Kidney (tissue), 22 donors: ENCODE measurements at places on chromosomes 16 and 17. TPM values are rescaled to one million over a fixed set of nuclear protein-coding genes. Genes with fewer than 3 reads are reported as not detected.
A peak's percentile ranks its signal among the peaks of the same experiment; 100 is the strongest.

DNA sequence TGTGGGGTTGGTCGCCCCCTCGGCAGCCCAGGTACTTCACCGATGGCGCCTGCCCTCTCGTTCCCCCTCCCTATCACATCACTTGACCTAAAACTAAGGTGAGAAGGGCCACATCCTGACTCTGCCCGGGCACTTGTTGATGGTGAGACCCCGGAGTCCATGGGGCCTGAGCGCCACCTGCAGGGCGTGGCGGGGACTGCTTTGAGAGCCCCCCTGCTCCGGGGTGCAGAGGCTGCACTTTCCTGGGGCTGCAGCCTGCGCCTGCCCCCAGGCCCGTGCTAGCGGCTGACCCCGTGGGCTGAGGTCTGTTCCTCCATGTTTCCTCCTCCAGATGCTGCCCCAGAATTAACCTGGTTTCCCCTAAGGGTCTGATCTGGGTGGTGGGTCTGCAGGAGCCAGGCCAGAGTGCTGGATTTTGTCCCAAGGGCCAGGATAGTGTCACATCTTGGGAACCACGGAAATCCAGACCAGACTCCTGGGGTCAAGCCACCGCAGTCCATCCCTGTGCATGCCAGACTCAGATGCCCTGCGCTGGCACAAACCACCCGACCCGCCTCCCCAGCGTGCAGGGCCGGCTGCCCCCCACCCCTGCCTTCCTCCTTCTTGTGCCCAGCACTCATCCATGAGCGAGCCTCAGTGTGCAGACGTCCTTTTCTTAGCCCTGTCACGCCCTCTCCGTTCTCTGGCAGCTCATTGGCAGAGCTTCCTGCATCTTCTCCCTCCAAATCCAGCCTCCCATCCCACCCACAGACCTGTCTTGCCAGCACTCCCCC lies 2.7 kb downstream of the NDUFAF8 start:
- H3K36me3 ChIP-seq: no peaks in the 10 kb centered on the region
- no peak overlapping the region for H3K27ac ChIP-seq

Gene LRRC37A
- total RNA-seq: 3.1 TPM

GRCh38 chr17:78281249-78281845 lies 49.9 kb downstream of the TMEM235 start:
- H3K27me3 ChIP-seq: no peaks in the 10 kb centered on the region
- H3K4me3 ChIP-seq: no peak overlapping the region
- H3K36me3 ChIP-seq: no peaks in the 10 kb centered on the region
- H3K4me1 ChIP-seq: no peaks in the 10 kb centered on the region
- H3K27ac ChIP-seq: no peak overlapping the region

Gene CEP295NL
- total RNA-seq: 3.6 TPM

- no peak overlapping the region for H3K4me3 ChIP-seq
- DNase-seq: peak; percentile 90
- no peaks in the 10 kb centered on the region for H3K36me3 ChIP-seq
- no peak overlapping the region for H3K27ac ChIP-seq
- peaks cover 6% of the 10 kb centered on the region for H3K4me1 ChIP-seq
Measured at GRCh38 chr17:63961355-63962212, 11.1 kb downstream of the SCN4A start.
